ENCODE measurements at places on chromosomes 5 and 9. TPM values are rescaled to one million over a fixed set of nuclear protein-coding genes. Genes with fewer than 3 reads are reported as not detected.

DNA sequence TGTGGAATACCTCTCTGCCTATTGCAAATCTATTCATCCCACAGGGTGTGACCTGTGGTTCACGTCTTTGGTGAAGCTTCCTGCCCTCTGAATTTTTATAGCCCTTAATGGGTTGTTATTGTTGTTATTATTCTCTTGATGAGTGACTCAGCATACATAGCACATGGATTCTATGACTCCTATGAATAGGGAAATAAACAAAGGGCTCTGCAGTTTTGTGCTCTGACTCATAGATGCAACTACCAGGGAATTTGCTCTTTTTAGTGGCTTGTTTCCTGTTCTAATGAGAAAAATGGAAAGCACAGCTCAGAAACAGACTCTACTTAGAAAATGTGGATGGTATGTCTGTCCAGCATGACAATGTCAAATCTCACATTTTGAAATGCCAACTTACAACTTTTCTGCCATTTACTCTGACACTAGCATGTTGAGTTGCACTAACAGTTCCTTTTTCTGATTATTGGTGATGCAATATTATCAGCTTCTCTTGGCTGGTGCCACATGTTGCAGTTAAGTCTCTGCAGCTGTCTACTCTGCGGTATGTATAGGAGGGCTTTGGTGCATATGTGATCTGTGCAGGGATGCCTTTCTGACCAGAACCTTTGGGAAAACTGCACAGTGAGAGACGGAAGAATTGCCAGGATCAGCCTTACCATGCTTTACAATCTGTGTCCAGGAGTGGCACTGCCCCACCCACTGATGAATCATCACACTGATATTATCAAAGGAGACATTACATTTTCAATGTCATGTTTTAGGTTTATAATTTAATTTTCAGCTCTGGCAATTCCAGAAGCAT, 996.4 kb upstream of the WWC1 start:
- peak overlapping the region; percentile 61 for H3K27ac ChIP-seq
- no peaks in the 10 kb centered on the region for H3K36me3 ChIP-seq
- no peak overlapping the region for H3K4me3 ChIP-seq
- H3K27me3 ChIP-seq = no peaks in the 10 kb centered on the region
- no peak for DNase-seq
- H3K4me1 ChIP-seq = peaks cover 30% of the 10 kb centered on the region

Gene C1QTNF3
- total RNA-seq = 7.1 TPM

DNA sequence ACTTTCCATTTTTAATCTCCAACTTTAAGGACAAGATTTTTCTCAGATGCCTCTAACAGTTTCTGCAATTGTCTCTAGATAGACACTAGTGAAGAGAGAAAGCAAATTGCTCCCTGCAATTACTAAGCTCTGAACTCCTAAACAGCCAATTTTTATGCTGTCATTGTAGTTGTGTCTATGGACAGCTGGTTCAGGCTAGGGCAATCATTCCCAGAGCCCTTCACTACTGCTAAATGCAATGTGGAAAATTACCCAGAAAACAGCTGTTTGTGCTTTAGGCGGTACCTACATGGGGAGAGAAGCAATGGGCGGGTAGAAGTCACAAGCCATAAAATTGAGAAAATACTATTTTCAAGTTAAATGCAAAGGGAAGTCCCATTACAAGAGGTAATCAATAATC, 211.6 kb downstream of the SPOCK1 start:
- H3K4me3 ChIP-seq = no peak overlapping the region
- H3K27me3 ChIP-seq = no peaks in the 10 kb centered on the region
- no peak overlapping the region for H3K27ac ChIP-seq
- peaks cover 5% of the 10 kb centered on the region for H3K4me1 ChIP-seq
- no peak for DNase-seq

- no peaks in the 10 kb centered on the region for H3K27me3 ChIP-seq
- DNase-seq = no peak
- H3K4me1 ChIP-seq = peaks cover 18% of the 10 kb centered on the region
- no peak overlapping the region for H3K4me3 ChIP-seq
- no peak overlapping the region for H3K27ac ChIP-seq
Observed at GRCh38 chr5:61416010-61416409, 84.0 kb downstream of the ZSWIM6 start.

- no peaks in the 10 kb centered on the region for H3K27me3 ChIP-seq
- no peak for DNase-seq
- no peak overlapping the region for H3K4me3 ChIP-seq
- no peak overlapping the region for H3K27ac ChIP-seq
Observed at GRCh38 chr9:33466565-33467495, 6.9 kb downstream of the NOL6 start.

Gene ARID3C
- total RNA-seq = not detected

- no peaks in the 10 kb centered on the region for H3K27me3 ChIP-seq
- DNase-seq = no peak
- peaks cover 10% of the 10 kb centered on the region for H3K4me1 ChIP-seq
Observed at GRCh38 chr5:142548739-142549275, 137.1 kb downstream of the FGF1 start.

DNA sequence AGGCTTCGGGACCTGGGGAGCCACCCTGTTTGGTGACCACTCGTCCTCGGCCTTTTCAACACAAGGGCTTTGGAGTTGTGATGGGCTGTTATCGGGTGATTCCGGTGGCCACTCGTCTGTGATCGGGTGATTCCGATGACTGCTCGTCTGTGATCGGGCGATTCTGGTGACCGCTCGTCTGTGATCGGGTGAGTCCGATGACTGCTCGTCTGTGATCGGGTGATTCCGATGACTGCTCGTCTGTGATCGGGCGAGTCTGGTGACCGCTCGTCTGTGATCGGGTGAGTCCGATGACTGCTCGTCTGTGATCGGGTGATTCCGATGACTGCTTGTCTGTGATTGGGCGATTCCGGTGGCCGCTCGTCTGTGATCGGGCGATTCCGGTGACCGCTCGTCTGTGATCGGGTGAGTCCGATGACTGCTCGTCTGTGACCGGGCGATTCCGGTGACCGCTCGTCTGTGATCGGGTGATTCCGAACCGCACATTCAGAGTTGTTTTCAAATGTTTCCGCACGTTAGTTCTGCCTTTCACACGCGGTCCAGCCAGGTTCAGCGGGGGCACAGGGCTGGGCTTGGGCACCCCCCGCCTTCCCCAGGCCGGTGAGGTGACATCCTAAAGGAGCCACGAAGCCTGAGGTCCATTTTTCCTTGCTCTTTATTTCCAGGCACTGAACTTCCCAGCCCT, 30.3 kb downstream of the TPPP start:
- H3K27ac ChIP-seq = no peak overlapping the region
- no peaks in the 10 kb centered on the region for H3K27me3 ChIP-seq
- H3K4me3 ChIP-seq = no peak overlapping the region
- no peak for DNase-seq
- no peaks in the 10 kb centered on the region for H3K4me1 ChIP-seq
- no peaks in the 10 kb centered on the region for H3K36me3 ChIP-seq

- no peaks in the 10 kb centered on the region for H3K36me3 ChIP-seq
- H3K4me3 ChIP-seq = no peak overlapping the region
- H3K4me1 ChIP-seq = peaks cover 22% of the 10 kb centered on the region
- H3K27ac ChIP-seq = no peak overlapping the region
- H3K27me3 ChIP-seq = no peaks in the 10 kb centered on the region
Observed at GRCh38 chr9:6764950-6765349, 7.2 kb downstream of the KDM4C start.

Gene PCSK5
- total RNA-seq = 22.6 TPM

Gene C5orf52
- total RNA-seq = not detected

- no peak overlapping the region for H3K4me3 ChIP-seq
- DNase-seq = no peak
- H3K27ac ChIP-seq = no peak overlapping the region
- H3K4me1 ChIP-seq = no peaks in the 10 kb centered on the region
Observed at GRCh38 chr5:37015795-37016666, 139.5 kb downstream of the NIPBL start.

Gene LTC4S
- 10.6 TPM for total RNA-seq

DNA sequence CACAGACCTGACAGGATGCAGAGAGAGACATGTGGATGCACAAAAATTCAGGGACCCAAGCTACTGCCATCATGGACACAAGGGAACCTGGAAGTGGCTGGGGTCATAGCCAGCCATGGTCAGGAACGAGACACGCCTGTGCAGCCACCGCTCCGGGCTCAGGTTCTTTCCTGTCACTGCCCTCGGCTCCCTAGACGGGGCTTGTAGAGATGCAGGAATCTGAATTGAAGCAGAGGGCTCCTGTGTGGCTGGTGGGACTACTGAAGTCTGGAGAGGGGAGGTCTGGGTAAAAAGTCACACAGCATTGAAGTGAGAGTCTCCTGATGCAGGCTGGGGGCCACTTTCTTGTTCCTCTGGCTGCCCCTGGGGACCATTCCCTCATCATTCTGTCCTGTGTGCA, 32.3 kb upstream of the PTGS1 start:
- no peak overlapping the region for H3K27ac ChIP-seq
- DNase-seq = no peak
- H3K36me3 ChIP-seq = no peaks in the 10 kb centered on the region
- H3K4me1 ChIP-seq = no peaks in the 10 kb centered on the region
- no peaks in the 10 kb centered on the region for H3K27me3 ChIP-seq

DNA sequence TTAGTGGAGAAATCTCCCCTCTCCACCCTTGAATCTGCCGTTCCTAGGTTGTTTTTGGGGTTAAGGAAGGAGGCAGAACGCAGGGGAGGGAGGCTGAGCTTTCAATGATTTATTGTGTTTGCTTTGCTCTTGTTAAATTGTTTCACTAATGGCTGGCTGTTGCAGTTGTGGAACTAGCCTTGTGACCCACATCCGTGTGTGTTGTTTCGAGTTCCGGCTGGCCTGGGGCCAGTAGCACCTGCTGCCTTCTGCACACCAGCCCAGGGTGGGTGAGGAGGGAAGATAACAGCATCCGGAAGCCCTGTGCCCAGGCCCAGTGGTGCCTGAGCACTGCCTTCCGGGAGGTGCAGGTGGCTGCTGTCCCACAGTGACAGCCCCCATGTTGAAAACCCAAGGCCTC, 3.6 kb downstream of the ERGIC1 start:
- peaks cover 62% of the 10 kb centered on the region for H3K4me1 ChIP-seq
- H3K27me3 ChIP-seq = no peaks in the 10 kb centered on the region
- DNase-seq = no peak
- no peaks in the 10 kb centered on the region for H3K36me3 ChIP-seq
- peak overlapping the region; percentile 44 for H3K27ac ChIP-seq
